Activated CD8-positive, alpha-beta memory T cell treated with anti-CD3 and anti-CD28 coated beads for 1 hour (primary cell): ENCODE measurements at places on chromosomes 5 and 9.

GRCh38 chr5:42828671-42829070, 17.0 kb upstream of the SELENOP start:
- no peak for DNase-seq

GRCh38 chr9:111914749-111915424, 18.3 kb downstream of the UGCG start:
- no peak for DNase-seq

GRCh38 chr9:132152231-132152630, 9.6 kb upstream of the NTNG2 start:
- DNase-seq = no peak

DNA sequence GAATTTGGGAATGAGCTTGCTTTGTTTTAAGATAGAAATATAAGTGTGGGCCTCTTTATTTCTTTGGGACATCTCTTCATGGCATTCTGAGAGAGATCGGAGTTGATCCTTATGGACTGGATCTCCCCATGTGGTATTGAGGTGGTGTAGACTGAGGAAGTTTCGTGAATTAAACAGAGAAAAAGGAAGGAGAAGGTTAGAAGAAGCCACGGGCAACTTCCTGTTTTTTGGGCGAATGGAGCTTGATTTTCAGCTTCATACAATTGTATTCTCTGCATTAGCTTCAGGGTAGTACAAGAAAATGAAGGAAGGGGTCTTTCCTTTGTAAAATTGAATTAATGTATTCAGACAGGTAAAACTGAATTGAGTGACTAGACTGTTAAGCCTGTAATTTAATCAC, 70.5 kb upstream of the HMHB1 start:
- DNase-seq = no peak

- no peak for DNase-seq
These were observed 122.9 kb downstream of the PRELID2 start for GRCh38 chr5:145712245-145712644.

DNA sequence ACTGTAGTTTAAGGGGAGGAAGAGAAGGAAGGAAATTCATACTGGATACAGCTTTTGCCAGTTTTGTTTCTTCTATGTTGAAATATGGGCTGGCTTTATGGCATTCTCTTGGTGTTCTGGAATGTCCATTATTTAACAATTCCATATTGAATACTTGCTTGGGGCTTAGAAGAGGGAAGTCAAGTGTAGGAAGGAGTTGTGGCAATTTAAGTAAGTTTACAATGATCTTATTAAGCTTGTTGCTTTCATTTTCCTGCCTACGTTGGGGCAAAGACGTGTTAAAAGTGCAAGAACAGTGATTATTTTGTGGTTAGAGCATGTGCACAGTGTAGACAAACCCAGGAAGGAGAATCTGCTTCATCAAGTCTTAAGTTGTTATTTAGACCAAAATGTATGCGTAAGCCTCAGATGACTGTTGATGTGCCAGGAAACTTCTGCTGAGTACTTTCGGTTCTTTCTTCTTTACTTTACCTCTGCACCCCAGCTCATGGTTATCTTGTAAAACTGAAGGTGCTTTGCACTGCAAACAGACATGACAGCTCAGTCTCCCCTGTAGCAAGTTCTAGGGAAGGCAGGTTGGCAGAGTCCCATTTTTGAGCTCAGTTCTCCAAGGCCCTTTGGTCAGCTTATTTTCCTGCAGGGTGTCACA, 75.8 kb downstream of the F2RL2 start:
- peak; percentile 13 for DNase-seq

DNA sequence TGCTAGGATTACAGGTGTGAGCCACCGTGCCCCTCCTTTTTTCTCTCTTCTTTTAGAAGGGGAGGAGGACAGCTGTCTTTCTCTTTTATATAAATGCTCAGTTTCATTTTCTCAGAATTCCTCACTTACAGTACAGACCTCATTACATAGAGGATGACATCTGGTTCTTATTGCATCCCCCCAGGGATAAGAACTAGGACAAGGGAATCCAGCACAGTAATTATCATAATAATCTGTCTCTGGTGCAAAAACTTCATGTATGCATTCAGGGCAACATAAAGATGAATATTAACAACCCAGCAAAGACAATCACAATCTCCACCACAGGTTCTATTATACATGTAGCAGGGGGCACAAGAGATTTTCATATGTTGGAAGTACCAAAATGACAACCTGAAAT, 5.1 kb downstream of the SPZ1 start:
- DNase-seq = no peak

GRCh38 chr9:99977033-99977792, 70.8 kb downstream of the STX17 start:
- no peak for DNase-seq

DNA sequence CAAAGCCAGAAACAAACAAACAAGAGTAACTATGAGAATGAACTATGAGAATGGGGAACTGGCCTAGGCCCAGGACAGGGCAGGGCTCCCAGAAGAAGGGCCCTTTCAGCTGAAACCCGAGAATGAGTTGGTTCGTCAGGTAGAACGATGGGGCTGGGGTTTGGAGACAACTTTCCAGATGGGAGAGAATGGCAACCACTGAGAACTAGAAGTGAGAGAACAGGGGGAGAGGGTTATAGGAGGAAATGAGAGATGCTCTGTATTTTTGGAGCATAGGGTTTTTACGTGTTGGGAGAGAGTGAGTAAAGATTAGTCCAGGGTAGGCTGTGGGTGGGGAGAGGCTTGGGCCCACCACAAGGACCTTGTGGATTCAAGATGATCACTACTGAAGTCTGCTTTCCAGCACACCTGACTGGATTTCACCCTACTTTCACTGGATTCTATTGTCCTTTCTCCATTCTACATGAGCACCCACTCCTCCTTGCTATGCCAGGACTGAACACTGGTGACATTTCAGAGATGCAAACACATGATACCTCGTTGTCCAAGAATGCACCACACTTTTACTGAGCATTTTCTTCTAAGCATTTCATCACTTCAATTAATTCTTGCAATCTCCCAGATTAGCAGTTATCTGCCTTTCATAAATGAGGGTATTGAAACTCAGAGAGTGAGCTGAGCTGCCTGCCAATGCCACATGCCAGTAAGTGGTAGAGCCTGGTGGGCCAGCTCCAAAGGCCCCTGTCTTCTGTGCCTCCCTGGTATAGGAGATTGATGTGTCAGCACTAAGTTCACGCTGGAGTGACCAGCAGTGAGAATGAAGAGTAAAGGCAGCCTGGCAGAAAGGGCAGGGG, 3.2 kb upstream of the TMEM268 start:
- no peak for DNase-seq
